ENCODE measurements at places on chromosomes 1 and 21.

DNA sequence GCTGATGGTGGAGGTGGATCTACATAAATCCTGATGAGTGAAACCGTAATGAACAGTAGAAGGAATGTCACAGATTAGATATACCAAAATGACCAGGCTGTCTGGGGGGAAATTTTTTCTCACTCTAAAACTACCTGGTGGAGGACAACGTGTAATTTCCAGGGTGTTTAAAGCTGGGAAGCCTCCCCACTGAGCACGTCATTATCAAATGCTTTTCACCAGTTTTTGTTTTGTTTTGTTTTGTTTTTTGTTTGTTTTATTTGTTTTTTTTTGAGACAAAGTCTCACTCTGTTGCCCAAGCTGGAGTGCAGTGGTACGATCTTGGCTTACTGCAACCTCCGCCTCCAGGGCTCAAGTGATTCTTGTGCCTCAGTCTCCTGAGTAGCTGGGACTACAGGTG, 11.6 kb downstream of the AGPAT3 start:
- no peak for DNase-seq

GRCh38 chr1:38370716-38371504, 324.3 kb upstream of the POU3F1 start:
- DNase-seq = no peak

GRCh38 chr1:72284084-72284347, 1.7 kb upstream of the NEGR1 start:
- DNase-seq = no peak

- no peak for DNase-seq
Observed at GRCh38 chr1:65025794-65026193, 59.4 kb upstream of the JAK1 start.

GRCh38 chr1:174433451-174433850, 14.3 kb upstream of the GPR52 start:
- no peak for DNase-seq

- DNase-seq = no peak
Observed at GRCh38 chr1:198161718-198162090, 4.9 kb downstream of the NEK7 start.

DNA sequence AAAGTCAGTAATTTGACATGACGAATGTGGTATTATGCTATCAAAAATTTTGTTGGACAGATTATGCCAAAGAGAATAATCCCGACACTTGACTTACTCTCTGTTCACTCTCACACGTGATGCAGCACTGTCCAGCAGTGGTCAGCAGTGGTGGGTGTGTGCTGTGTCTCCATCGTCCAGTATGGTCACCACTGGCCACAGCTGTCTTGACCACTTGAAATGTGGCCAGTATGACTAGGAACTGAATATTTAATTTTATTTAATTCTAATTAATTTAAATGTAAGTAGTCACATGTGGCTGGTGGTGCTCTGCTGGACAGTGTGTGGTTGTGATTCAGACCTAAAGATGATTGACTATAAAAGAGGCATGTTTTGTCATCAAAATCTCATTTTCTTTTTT, 24.0 kb downstream of the URB2 start:
- no peak for DNase-seq

- DNase-seq = no peak
Observed at GRCh38 chr1:25598879-25599278, 17.7 kb upstream of the MAN1C1 start.

DNA sequence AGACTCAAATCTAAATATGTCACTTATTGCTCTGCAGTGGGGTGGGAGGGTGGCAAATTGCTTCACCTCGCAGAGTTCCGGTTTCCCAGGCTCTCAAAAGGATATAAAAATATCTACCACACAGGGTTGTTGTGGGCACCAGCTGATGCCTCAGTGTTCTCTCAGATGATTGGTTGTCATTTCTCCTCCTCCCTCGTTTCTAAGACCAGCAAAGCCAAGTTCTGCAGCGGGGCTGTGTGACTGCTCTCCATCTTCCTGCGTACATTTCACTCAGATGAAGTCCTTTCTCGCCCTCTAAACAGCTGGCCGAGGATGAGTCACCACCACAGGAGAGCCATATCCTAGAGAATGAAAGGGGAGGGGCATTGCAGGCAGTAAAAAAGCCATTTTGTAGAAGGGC, 35.0 kb upstream of the VWA5B1 start:
- DNase-seq = no peak

GRCh38 chr1:24970926-24971875, 41.1 kb upstream of the RUNX3 start:
- DNase-seq = no peak

- DNase-seq = no peak
Observed at GRCh38 chr21:28309596-28309995, 683.1 kb downstream of the LTN1 start.

GRCh38 chr21:25636727-25637126, 2.3 kb upstream of the JAM2 start:
- DNase-seq = no peak

- DNase-seq = no peak
Observed at GRCh38 chr1:47201179-47201578, 11.3 kb upstream of the PDZK1IP1 start.

GRCh38 chr1:200355801-200356200, 54.0 kb downstream of the ZNF281 start:
- DNase-seq = no peak

DNA sequence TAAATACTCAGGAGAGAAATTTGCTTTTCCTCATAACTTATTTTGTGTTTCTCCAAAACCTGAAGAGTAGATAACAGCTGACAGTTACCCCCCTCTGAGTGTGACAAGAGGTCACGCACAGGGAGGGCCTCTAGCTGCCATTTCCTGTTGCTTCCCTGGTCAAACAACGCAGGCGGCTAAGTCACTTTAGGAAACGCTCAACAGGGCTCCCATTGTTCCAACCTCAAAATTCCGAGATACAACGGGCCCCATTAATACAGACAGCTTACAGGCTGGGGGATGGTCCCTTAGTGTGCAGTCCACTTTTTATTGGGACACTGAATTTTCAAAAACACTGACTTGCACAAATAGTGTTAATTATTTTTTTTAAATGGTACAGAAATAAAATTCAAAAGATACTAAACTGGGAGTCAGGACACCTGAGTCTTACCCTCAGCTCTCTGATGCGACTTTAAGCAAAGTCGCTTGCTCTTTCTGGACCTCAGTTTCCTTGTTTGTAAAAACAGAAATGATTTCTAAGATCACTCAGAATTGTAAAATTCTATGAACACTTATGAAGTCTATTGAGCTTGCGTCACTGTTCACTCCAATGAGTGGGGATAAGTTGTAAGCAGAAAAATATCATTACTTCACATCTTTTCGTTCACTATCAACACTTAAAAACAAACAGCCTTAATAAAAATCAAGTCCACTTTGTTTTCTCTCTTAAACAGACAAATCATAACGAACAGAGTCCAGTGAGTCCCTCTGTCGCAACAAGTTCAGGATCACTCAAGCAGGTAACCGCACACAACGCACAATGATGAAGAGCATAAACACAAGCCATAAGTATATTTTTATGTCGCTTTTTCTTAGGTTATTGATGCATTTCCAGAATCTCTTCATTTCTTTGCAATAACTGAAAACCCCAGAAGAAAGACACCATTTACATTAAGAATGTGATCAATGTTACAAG, 13.5 kb downstream of the LZIC start:
- DNase-seq = no peak

- DNase-seq = peak; percentile 10
Observed at GRCh38 chr1:169106921-169107602, 572 bp downstream of the ATP1B1 start.

DNA sequence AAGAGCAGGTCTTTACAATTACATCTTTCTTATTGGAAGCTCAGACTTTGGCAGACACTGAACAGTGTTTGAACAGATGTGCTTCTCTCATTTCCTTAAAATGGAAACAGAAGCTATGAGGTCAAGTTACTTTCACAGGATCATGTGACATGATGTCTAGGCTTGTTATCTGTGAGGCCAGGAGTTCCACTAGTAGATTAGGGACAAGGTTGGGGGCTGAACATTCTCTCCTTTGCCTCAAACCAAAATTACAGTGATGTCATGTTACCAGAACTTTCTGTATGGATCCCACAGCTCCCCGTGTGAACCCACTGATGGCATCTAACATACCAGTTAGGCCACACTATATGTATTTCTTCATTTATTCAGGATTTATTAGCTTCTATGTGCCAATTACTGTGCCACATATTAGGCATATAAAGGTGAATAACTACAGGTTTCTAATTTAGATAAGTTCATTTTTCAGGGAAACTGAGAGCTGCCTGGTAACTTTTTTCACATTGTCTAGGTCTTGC, 6.0 kb downstream of the DYNLT5 start:
- DNase-seq = no peak

DNA sequence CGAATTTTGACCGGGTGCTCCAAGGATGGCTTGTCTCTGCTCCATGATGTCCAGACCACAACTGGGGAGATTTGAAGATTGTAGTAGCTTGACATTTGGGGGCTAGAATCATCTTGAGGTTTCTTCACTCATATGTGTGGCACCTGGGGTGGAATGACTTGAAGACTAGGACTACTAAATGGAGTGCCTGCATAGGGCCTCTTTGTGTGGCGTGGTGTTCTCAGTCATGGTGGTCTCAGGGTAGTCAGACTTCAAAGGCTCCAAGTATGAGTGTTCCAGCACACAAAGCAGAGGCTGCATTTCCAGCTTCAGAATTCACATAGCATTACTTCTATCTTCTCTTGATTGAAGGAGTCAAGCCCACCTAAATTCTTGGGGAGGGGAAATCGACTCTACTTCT, 16.8 kb downstream of the ATF6 start:
- DNase-seq = no peak

- DNase-seq = no peak
Observed at GRCh38 chr1:11531314-11531870, 52.4 kb downstream of the DISP3 start.

DNA sequence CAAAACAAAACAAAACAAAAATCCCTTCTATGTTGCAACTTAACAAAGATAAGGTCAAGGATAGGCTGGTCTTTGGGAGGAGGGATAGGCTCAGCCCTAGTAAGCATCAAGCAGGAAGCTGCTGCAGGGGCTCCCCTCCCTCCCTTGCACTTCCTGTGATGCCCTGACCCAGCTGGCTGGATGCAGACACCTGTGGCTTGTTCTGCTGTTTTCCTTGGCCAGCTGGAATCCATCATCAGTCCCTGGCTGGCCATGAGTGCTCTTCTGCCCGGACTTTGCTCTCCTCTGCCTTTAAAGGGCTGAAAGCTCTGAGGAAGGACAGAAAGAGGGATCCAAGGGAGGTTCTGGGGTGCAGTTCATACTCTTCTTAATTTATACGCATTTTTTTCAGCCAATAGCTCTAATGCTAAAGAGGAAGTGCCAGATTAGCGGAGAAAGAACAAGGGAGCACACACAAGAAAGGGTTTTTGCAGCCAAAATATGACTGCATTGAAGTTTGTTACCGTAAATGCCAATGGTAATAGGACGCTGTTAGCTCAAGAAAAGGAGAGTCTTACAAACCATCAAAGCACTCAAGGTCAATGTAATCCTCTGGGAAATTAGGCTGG, 19.9 kb upstream of the UBE2U start:
- no peak for DNase-seq

GRCh38 chr1:29832471-29832870, 596.1 kb downstream of the PTPRU start:
- DNase-seq = no peak

- DNase-seq = no peak
Observed at GRCh38 chr1:87760654-87761053, 432.0 kb downstream of the LMO4 start.

GRCh38 chr1:104868794-104869193, 1119.1 kb downstream of the AMY1C start:
- DNase-seq = no peak

DNA sequence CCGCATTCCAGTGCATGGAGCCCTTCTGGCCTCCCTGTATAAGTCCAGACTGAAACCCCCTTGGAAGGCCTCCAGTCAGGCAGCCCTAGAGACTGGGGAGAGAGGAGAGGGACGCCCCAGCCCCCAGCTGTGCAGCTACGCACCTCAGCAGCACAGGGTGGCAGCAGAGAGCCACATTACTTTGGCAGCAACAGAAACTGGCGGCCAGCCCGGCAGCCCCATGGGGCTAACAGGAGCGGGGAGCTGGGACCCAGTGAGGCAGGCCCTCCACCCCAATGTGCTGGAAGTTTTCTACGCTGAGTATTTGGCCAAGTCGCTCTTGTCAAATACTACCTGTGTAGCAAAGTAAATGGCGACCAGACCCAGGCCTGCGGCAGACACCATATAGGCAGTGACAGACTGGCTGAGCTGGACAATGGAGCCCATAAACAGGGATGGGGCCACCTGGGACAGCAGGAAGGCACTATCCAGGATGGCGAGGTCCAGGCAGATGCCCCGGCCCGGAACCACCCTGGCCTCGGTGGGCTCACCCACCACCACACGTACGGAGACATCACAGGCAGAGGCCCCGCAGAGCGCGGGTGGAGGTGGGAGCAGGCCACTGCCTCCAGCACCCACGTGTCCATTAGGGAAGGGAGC, 21.2 kb downstream of the SLC45A3 start:
- DNase-seq = peak; percentile 73

DNA sequence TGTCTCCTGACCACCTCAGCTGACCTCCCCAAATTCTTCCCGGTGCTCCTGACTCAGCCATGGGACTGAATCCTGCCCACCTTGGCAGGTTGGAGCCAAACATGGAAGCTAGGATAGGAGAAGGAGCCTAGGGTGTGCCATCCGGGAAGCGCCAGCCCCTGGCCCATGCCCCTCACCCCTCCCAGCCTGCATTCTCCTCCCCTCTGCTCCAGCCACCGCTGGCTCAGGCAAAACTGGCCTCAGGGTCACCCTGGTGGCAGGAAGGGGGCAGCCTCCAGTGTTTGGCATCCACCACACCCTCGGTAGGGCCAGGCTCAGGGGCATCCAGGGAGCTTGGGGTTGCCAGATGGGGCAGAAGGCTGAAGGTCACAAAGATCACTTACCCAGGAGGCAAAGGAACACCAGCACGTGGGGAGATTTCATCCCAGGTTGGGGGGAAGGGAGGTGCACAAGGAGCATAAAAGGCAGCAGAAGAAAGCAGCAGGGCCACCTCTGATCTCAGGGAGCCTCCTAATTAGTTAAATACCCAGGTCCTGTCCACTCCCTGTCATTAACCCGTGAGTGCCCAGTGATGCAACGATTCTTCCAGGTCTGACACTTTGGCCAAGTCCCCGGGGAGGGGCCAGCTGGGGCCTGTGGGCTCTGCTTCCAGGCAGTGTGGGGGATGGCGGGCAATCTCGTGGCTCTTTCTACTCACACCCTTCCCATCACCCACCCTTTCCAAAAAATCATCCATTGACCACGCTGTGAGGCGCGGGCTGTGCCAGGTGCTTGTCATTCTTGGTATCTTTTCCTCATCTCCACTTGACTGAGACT, at the start of gene PLA2G2E:
Gene PLA2G2E (minus strand): TSS at position 481 of the 816 bp plus-strand sequence. CDS start 58 bp downstream, at position 423.
- no peak for DNase-seq

Measured in T-cell (primary cell).